ENCODE measurements at places on chromosomes 6 and 20.
A peak's percentile ranks its signal among the peaks of the same experiment; 100 is the strongest.

DNA sequence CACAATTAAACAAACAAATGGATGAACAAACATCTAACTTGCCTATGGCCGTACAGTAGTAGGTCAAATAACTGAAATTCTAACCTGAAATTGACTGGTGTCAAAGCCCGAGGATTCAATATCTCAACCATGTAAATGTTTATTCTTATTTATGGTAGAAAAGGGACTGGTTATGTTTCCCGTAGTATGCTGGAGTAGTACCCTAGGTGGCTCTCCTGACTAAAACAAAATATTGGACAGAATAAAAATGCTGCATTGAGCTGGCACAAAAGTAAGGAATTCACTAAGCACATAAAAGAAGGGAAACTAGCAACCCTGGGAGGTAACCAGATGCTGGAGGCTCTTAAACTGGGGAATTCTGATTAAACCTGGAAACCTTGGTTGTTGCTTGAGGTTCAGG is 117.1 kb upstream of the PREP start:
- no peak for DNase-seq

DNA sequence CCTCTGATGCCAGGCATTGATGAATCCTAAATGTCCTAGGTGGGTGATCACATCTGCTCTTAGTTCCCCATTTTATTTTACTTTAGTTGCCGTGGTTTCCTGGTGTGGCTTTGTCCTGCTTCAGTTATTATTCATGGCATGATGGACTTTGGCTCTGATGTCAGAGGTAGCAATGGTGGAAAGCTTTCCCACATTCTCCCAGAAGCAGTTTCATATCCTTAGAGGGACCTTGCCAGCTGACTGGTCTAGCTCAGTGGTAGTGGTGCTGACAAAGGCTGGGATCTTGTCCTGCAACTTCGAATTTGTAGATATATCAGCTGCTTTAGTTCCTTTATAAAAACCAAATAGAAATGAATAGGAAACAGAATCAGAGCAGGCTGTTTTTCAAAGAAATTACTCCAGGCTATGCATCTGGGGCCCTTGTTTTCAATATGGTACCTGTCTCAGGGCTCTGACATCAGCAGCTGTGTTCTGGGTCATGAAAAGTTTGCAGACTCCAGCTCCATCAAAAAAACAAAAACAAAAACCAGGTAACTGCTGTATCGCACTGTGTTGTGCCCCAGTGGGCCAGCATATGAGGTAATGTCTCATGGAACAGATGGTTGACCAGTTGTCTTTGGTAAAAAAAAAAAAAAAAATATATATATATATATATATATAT is 133.7 kb downstream of the PLCB4 start:
- DNase-seq = no peak

DNA sequence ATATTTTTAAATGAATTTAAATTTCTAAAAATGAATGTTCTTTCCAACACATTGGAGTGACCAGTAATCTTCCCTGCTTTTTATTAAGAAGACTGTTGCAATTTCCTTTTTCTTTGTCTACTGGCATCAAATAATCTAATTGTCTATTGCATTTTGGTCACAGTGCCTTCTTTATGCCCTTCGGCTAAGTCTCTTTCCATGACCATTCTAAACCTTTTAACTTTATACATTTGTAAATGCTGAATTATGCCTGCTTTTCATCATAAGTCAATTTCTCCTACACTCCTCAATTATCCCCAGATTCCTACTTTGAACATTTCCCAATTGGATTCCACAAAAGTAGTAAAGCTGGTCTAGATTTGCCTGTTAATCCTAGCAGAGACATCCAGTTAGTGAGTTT is 69.1 kb upstream of the HSF2 start:
- no peak for DNase-seq

DNA sequence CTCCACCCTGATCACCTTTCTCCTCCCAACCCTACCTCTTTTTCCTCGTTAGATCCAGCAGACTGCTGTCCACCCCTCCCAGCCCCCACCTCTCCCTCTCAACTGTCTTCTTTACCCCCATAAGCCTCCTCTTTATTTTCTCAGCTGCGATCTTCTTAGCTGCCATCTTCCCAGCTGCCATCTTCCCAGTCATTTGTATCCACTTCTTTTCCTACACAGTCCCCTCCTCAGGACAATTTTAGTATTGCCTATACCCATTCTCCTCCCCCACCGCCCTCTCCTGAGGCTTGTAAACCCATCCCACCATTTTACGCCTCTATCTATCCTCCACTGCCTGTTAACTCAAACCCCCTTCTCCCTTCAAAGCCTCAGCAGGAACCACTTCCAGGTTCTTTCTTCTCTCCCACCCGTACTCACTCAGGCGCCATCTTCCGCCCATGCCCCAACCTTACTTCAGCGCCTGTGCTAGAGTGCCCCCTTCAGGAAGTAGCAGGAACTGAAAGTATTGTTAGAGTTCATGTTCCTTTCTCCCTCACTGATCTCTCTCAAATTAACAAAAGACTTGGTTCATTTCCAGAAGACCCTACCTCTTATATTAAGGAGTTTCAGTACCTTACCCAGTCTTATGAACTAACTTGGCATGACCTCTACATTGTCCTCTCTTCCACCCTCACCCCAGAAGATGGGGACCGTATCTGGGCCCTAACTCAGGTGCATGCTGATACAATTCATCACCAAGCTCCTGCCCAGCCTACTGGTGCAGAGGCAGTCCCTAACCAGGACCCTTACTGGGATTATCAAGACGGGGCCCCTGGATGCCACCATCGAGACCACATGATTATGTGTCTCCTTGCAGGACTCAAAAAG is 236.0 kb downstream of the ADGRG6 start:
- peak; percentile 3 for DNase-seq

DNA sequence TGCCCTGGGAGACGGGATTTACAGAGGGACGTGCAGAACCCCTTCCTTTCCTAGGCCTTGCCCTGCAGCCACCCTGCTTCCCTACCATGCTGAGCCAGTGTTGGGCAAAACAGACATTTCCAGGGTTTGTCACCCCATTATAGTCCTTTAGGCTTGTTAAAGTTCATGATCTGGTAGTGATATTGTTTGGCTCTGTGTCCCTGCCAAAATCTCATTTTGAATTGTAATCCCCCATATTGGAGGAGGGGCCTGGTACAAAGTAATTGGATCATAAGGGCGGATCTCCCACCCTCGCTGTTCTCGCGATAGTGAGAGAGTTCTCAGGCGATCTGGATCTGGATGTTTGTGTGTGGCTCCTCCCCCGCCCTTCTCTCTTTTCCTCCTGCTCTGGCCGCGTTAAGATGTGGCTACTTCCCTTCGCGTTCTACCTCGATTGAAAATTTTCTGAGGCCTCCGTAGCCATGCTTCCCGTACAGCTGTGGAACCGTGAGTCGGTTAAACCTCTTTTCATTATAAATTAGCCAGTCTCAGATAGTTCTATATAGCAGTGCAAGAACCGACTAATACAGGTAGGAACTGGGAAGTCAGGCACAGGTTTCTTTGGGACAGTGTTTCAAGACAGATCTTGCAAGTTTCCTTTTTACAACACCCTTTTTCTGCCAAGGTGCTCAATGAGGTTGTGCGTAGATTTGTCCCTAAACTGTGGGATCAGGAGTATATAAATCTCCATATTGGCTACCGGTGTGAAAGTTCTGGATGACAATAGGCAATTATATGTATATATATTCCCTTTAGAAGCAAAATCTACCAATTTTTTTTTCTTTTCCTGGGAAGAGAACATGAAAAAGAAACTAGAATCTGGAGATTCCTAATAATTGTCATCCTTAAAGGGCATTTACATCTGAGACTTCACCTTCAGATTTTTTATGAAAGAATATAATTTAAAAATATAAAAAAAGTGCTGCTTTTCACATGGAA is 152.1 kb downstream of the SAMD5 start:
- DNase-seq = no peak

DNA sequence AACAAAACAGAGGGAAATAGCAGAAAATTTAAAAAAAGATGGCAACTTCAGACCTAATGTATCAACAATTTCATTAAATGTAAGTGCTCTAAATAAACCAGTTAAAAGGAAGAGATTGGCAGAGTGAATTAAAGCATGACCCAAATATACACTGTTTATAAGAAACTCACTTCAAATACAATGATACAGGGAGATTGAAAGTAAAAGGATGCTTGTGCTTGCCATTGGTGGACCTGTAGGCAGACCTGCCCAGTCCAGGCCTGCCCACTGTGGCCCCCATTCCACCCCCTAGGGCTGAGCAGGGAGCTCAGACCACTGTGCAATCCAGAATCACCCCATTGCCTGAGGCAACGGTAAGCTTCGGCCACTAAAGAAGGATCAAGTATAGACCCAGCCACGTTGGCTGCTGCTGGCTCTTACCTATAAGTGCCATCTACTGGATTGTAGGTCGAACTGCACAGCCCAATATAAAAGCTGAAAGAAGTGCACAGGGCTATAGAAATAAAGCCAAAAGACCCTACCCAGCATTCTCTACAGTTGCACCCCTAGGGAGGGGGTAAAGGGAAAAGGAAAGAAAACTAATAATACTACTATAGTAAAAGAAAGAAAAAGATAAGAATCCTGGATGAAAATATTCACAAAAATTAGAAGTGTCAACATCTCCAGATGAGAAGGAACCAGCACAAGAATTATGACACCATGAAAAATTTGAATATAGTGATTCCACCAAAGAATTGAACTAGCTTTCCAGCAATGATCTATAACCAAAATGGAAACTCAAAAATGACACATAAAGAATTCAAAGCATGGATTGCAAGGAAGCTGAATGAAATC is 36.1 kb downstream of the PSMB1 start:
- DNase-seq = peak; percentile 15

DNA sequence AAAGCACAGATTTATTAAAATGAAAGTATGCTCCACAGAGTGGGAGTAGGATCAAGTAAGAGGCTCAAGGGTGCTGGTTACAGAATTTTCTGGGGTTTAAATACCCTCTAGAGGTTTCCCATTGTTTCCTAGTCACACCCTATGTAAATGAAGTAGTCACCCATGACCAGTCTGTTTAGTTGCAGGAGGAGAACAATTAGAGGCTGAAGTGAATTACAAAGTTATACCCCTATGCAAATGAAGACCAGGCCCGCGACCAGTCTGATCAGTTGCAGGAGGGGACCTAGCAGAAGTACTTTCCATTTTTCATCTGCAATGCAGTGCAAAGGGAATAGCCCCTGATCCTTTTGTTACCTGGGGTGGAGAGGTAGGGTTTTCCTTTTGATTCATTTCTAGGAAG is 11.8 kb upstream of the FILIP1 start:
- no peak for DNase-seq

- no peak for DNase-seq
These were observed 114.4 kb downstream of the SULF2 start for GRCh38 chr20:47670913-47671312.

GRCh38 chr6:55175078-55176049 is 1.0 kb downstream of the HCRTR2 start:
- no peak for DNase-seq

DNA sequence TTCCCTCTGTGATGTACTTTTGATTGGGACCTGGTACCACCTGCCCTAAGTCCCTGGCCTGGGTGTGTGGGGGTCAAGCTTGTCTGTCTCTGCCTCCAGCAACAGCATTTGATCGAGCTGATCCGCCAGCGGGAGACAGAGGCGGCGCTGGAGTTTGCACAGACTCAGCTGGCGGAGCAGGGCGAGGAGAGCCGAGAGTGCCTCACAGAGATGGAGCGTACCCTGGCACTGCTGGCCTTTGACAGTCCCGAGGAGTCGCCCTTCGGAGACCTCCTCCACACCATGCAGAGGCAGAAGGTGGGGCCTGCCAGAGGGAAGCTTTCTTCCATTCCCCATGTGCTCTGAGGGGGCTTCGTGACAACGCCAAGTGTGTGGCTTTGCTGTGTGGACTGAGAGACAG is 5.4 kb downstream of the GID8 start:
- no peak for DNase-seq

GRCh38 chr6:111361648-111362047 is 121.4 kb downstream of the REV3L start:
- no peak for DNase-seq
